Activated naive CD4-positive, alpha-beta T cell (primary cell): ENCODE measurements at places on chromosomes 6 and 20.

GRCh38 chr6:163626073-163626867 is 211.8 kb downstream of the QKI start:
- no peak for DNase-seq

- no peak for DNase-seq
Observed at GRCh38 chr6:48961781-48962415, 501.2 kb downstream of the MMUT start.

DNA sequence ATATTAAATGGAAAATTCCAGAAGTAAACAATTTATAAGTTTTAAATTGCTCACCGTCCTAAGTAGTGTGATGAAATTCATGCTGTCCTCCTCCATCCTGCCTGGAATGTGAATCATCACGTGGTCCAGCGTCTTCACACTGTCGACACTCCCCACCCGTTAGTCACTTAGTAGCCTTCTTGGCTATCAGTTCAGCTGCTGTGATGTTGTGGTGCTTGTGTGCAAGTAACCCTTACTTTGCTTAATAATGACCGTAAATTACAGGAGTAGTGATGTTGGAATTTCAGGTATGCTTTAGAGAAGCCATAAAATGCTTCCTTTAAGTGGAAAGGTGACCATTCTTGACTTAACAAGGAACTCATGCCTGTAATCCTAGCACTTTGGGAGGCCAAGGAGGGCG is 25.2 kb downstream of the RIOK1 start:
- no peak for DNase-seq

DNA sequence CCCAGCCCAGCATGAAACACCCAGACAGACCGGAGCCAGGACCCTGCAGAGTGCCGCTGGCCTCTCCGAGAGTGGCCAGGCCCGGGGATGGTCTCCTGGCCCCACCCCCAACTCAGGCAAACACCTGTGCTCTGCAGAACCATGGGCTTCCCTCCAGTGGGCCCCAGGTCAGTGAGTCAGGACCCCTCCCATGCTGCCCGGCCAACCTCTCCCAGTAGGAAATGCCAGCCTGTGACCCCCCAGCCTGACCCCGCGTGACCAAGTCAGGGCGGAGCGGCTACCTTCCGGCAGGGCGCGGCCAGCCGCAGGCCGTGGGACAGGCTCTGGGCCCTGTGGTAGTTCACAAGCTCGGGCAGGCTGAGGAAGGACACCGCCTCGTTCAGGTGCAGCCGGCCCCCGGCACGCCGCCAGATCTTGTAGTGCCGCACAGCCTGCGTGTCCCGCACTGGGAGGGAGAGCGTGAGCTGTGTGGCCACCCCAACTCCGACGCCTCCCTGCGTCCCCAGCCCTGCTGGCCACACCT is 3.2 kb downstream of the PTK6 start:
- DNase-seq, result no peak

DNA sequence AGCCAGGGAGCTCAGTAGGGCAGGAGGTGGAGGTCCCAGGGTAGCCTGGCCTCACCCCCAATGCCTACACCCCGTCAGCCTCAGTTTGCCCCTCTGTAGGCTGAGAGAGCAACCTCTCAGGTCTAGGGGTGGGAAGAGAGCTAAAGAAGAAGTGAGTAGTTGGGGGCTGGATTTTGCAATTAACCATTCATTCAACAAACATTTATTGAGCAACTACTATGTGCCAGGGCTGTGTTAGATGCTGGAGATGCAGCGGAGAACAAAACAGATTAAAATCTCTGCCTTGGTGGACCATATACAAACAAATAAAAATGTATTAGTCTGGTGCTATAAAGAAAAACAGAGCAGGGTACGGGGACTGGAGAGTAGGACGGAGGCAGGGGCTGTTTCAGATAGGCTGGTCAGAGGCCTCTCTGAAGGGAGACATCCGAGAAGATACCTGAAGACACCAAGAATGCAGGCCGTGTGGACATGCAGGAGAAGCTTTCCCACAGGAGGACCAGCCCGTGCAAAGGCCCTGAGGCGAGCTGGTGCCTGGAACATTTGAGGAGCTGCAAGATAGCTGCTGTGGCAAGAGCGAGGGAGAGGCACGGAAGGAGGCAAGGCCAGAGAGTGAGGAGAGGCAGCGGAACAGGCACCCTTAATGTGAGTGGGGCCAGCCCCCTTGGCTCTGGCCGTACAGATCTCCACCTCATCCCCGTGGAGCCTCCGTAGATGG is 60.3 kb downstream of the GRM4 start:
- no peak for DNase-seq

- DNase-seq, result no peak
Observed at GRCh38 chr20:4657096-4657495, 64.6 kb upstream of the PRND start.

- DNase-seq, result no peak
Observed at GRCh38 chr20:60900618-60901017, 351.4 kb upstream of the CDH4 start.
